Effector CD4-positive, alpha-beta T cell (primary cell): ENCODE measurements at places on chromosomes 11 and 22.

DNA sequence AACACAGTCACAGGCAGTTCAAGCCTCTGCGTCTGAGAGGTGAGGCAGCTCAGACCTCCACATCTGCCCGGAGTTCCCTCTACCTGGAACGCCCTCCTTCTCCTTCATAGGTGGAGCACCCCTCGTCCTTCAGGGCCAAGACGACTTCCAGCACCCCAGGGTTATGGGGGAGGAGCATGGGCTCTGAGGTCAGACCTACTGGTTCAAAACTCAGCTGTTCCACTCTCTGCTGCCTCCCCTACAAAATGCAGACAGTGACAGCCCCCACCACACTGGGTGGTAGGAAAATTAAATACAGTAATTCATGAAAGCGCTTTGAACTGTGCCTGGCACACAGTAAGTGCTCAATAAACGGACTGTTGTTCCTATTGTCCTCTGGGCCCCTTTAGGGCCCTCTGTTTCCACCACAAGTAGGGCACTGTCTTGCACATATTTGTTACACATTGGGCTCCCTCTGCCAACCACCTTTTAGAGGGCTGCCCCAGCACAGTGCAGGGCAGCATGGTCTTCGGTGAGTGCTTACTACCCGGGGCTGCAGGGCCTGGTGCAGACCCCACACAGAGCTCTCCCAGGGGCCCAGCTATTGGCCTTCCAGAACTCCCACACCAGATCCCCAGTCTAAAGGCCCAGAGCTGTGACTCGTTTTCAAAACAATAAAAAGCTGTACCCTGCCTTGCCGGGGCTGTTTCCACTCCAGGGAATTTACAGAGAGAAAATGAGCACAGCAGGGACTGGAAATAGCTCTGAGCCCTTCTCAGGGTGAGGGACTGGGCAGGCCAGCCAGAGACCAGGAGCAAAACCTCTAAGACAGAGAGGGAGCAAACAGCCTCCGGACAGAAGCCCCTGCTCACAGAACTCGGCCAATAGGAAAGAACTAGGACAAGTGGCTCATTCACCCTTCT, 2.5 kb downstream of the TMEM184B start:
- no peak for DNase-seq

DNA sequence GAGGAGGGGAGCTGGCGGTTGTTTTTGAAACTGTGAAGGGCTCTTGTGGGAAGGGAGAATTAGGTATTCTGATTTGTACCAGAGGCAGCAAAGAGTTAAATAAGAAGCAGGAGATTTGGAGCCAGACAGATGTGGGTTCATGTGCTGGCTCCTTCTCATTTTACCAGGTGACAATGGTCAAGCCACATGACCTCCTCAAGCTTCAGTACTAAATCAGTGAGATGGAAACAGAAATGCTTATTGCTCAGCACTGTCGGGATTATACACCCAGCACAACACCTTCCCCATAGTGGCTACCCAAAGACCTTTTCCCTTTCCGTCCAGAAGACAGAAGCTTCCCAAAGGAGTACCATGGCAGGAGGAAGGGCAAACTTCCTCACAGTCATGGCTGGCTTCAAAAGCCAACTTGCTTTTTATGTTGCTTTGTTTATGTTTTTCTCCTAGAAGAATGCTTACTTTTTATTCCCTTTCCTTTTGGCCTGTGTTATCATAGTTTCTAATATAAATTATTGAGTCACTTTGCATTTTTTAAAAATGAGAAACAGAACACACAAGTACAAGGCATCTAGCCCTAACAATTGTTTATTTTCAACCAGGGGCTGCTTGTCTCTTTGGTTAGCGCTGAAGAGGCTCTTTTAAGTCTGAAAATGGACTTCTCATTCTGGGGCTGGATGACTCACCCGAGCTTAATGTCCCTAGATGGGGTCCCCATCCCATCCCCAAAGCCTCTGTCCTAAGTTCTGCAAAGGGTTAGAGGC, 181.5 kb upstream of the ZBED5 start:
- DNase-seq = no peak

DNA sequence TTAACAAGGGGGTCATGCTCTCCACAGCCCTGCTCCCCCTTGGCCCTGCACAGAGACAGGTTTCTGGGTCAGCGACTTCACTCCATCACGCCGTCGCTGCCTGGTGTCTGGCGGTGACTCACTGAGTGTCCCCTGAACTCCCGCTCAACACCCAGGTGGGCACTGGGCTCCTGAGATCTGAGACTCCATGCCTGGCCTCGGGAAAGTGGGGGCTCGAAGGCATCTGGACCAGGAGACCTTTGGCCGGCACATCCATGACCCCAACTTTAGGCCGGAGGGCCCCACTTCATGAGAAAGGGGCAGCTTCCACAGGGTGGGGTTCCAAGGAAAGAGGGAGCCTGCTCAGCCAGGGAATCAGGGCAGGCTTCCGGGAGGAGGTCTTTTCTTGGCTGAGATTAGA, 79.3 kb upstream of the PRR5 start:
- DNase-seq = no peak

- no peak for DNase-seq
These were observed 71.0 kb upstream of the TP53I11 start for GRCh38 chr11:45021692-45022141.

DNA sequence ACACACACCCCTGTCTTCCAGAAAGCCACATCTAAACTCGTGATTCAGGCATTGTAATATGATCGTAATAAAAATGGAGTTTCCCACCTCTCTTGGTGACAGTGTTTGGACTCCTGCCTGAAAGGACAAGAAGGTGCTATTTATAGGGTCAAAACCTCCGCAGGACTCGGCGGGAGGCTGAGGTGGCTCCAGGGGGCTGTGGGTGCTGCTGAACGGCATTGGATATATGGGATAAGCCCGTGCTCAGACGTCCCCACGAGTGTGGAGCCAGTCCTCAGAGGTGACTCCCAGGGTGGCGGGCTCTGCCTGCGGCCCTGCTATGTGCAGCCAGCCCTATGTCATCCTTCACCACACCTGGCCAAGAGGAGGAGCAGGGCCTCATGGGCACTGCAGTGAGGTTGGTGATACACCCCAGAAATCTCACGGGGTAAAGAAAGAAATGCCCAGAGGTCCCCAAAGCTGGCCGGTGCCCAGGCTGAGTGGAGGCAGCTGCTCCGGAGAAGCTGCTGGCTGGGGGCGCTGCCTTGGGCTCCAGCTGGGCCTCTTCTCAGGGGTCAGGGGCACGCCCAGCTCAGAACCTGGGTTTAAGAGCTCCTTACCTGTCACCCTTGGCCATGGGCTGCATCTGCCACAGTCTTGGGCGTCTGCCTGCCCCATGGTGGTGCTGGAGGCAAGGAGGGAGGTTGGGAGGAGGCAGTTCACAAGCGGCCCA, 5.1 kb upstream of the OSBPL5 start:
- no peak for DNase-seq

DNA sequence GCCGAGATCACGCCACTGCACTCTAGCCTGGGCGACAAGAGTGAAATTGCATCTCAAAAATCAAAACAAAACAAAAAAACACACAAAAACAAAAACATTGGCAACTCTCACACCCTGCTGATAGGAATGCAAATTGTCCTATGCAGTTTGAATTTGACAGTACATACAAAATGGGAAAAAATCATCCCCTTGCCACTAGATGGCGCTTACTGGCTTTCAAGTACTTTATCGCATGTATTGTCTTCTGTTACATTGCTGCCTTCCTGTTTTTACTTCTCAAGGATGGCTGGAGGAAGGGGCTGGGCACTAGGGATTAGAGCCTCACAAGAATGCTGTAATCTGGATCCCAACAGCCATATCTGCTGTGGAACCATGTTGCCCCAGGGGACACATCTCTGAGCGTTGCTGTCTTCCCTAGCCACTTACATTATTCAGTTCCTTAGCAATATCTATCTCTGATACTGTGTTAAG, 59.4 kb upstream of the A4GALT start:
- DNase-seq = peak; percentile 31

GRCh38 chr22:43969021-43969878, 14.0 kb downstream of the SAMM50 start:
- no peak for DNase-seq

DNA sequence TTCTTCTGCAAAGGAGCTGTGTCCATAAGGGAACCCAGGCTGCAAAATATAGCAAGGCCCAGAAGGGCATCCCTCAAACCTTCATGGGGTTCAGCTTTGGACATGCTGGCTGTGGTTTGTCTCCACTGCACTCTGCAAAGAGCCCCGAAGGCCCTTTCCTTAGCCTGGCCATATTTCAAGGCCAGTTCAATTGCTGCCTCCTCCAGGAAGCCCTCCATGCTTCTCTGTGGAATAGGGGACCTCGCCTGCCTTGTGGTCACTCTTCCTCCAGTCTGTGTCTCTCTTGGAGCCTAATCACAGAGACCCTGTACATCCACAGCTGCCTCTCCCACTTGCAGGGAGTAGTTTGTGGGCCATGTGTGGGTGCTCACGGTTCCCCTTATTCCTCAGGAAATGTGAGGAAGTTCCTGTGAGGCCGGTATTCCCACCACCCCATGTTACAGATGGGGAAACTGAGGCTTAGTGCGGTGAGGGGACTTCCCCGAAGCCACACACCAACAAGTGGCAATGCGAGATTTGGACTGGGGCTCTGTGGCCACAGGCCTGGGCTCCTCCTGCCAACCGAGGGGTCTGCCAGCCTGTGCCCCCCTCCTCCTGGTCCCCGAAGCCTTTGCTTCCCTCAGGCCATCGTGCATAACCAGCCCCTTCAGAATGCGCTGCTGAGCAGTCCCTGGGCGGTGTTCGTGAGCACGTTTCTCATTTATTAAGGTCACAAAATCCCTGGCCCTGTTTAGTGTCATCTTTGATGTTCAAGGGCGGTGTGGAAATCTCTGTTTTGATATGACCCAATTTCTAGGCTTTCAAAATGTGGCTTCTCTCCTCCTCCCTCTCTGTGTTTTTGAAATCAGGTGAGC, 65.8 kb downstream of the PARVB start:
- no peak for DNase-seq

- DNase-seq = no peak
These were observed 12.2 kb downstream of the MOV10L1 start for GRCh38 chr22:50101870-50102565.

DNA sequence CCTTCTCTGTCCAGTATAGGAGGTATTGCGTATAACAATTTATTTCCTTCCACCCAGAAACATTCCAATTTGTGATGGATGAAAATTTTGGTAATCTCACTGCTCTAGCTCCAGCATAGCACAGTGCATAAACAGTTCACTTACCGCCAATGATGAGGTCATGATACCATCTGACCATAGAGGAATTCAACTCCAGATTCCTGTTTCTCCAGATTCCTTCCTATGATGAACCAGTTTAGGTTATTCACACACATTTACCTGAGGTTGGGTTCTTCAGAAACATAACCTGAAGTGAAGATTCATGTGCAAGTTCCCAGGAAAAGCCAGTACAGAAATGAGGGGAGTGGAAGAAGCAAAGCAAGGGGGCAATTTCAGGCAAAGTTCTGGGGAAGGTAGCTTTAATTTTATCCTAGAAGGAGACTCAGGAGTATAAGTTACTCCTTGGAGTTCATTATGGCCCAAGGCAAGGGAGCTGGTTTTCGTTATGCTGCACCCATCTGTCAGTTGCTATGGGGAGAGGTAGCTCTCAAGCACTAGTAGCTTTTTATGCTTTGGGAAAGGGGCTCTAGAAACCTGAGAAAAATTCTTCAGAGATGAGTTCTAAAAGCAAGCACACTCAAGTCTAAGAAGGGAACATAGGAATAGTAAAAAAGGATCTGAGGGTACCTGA, 121.6 kb downstream of the CASP12 start:
- DNase-seq = no peak

DNA sequence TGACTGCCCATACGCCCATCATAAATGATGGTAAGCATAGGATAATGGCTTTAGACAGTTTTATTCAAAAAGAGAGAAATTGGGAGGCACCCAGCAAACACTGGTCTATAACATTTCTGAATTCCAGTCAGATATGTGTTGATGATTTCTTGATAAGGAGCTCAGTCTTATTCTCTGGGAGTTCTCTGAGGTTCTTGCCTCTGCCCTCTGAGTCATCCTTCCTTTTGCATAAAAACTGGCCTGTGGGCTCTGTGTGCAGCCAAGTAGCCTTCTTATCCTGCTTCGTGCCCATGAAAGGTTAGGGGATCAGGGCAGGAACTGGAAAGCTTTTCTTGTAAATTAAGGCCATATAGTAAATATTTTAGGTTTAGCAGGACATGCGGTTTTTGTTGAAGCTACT, 48.9 kb downstream of the FAR1 start:
- DNase-seq = no peak

GRCh38 chr11:69215784-69216415, 60.2 kb downstream of the SMIM38 start:
- DNase-seq = no peak

DNA sequence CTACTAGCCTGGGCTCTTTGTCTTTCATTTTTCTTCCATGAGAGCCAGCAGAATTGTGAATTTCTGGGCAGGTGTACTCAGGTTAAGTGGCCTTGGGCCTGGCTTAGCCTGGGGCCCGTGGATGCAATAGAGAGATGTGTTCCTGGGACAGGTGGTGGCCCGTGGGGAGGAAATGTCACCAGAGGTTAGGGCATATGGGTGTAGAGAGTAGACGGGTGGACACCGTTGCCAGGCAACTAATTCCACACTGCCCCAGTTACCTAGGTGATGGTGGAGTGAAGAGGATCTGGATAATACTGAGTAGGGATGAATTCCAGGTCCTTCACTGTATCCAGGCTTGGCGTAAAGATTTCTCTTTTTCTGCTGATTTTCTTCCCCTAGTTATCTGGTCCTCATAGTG, 175.0 kb downstream of the INSC start:
- no peak for DNase-seq

- no peak for DNase-seq
These were observed 121.1 kb downstream of the NTM start for GRCh38 chr11:131491503-131491902.

DNA sequence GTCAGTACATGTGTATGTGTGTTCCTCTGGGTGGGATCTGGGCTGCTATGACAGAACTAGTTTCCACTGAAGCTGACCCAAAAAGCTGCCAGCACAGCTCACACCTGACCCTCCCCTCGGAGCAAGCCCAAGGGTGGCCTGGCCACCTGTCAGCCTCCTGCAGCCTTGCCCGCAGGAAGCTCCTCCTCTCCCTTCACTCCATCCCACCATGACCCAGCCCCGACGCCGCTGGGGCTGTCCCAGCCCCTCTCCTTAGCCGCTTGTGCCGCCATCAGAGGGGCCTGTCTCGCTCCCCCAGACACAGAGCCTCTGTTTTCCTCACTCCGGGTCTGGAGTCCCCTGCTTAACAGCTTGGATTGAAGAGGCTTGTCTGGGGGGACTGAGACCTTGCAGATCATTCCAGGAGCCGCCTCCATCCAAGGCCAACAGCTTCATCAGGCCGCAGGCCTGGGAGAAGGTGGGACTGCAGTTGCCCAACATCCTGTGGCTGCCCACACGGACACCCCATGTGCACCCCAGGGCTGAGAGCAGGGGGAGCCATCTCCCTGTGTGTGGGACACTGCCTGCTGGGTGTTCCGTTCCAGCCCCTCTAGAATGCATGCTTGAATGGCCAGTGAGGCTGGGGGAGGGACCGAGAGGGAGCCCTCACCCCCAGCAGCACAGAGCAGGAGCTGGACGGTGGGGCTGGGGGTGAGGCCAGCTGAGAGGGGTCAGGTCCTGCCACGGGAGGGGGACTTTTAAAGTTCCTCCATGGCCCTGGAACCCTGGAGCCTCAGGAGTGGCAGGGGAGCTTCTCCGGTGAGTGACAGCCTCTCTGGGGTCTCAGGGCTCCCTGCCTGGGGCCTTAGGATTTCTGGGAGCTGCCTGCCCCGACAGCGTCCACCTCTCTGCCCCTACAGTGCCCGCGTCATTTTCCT, 696 bp downstream of the MRGPRF start:
- DNase-seq = no peak
